ENCODE measurements at places on chromosomes 6 and 20. TPM values are rescaled to one million over a fixed set of nuclear protein-coding genes. Genes with fewer than 3 reads are reported as not detected.

DNA sequence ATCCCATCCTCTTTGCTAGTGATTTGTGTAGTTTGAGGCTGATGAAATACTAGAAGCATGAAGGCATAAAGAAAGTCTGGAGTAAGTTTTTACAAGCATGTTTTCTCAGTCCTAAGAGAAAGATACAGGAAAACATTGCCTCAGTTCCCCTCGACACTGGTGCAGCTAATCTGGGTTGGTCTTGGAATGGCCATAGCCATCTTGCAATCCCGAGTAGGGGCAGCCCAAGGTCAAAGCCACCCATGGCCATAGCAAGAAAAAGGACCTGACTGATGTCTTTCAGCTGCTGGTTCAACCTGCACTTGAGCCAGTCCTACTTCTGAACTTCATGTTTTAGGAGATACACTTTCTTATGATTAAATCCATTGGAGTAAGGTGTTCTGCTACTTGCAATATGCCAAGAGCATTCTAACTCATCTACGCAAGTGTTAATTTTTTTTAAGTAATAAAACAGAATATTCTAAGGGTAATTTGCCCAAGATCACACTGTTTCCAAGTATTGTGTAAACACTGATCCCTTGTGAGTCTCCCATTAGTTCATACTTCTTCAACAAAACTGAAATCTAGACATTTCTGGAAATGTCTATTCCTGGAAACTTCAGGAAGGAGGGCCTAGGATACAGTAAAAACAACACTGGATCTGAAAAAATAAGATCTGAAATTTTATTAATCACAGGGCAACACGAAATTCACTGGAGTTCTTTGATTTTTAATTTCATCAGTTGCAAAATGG is 108.9 kb downstream of the MAP3K5 start:
- DNase-seq, result no peak

- peak; percentile 29 for DNase-seq
Measured at GRCh38 chr20:48760403-48760983, 67.3 kb downstream of the PREX1 start.

GRCh38 chr20:39057911-39058310 is 95.8 kb downstream of the DHX35 start:
- no peak for DNase-seq

DNA sequence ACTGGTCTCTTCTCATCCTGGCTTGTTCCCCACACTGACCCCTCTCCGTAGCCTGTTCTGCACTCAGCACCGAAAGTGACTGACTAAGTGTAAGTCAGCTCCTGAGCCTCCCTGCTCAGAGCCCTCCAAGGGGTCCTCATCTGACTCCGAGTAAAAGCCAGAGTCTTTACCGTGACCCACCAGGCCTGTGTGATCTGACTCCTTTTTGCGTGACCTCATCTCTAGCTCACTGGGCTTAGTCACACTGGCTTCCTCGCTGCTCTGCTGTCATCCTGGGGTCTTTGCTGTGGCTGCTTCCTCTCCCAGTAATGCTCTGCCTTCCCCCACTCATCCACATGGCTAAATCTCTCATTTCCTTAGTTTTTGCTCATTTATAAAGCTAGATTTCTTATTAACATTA is 116.6 kb downstream of the PLCB4 start:
- peak; percentile 24 for DNase-seq

GRCh38 chr20:24993337-24994185 is 1.0 kb upstream of the APMAP start:
- DNase-seq, result peak; percentile 21

DNA sequence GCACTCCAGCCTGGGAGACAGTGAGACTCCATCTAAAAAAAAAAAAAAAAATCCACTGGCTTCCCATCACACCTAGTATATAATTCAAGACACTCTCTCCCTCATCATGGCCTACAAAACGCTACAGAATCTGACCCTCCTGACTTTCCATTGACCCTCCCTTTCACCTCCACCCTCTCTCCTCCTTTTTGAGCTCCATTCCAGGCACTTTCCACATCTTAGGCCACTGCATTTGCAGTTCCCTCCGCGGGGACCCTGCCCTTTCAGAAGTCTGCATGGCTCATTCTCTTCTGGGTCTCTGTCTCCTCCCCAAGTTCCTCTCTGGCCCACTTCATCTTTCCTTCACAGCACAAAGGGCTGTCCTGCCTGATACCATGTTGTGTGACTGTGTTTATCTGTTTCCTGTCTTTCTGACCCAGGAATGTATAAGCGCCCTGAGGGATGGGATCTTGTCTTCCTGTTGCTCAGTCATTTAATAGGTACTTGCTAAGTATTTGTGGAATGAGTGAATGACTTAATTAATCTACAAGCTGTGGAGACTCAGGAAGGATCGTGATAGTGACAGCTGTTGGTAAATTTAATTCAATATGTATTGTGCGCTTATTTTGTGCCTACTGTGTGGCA is 35.2 kb downstream of the NCR2 start:
- DNase-seq, result peak; percentile 45

DNA sequence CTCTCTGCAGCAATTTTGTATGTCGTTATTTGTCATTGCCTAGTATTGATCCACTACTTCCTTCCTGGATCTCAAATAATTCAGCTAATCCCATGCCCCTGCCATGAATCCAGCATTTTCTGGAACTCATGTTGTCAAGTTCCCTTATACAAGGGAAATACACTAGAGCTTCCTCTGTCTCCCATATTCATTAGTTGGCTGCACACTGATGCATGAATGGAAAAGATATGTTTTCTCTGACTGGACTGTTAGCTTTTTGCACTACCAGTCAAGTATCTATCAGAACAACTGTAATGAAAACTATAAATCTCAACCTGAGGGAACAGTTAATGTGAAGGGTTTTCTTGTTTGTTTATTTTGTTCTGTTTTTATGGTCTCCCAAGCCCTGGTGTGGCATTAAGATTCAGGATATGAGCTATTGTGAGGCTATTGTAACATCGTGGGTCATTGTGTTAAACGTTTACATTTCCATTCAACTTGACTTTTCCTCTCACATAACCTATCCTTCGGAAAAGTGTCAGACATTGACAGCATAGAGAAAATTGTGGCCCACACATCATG is 102.5 kb upstream of the FAM8A1 start:
- peak; percentile 41 for DNase-seq

GRCh38 chr6:119207971-119208725 is 129.7 kb upstream of the FAM184A start:
- DNase-seq, result no peak

- peak; percentile 42 for DNase-seq
Measured at GRCh38 chr6:20952699-20953474, 418.6 kb downstream of the CDKAL1 start.

DNA sequence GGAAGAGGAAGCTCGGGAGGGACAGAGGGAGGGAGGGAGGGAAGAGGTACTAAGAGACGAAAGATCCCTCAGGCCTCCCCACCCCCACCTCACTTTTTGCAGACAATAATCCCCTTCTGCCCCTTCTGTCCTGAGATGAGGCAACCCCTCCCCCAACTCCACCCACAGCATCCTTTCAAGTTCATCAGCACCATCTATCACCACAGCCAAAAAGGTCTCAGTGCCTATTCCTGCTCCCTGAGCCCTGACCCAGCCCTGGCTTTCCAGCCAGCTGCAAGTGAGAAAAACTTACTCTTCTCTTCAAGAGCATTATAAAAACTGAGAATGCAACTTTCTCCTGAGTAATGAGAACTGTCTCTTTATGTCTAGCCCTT is 133.2 kb upstream of the LRFN2 start:
- no peak for DNase-seq

DNA sequence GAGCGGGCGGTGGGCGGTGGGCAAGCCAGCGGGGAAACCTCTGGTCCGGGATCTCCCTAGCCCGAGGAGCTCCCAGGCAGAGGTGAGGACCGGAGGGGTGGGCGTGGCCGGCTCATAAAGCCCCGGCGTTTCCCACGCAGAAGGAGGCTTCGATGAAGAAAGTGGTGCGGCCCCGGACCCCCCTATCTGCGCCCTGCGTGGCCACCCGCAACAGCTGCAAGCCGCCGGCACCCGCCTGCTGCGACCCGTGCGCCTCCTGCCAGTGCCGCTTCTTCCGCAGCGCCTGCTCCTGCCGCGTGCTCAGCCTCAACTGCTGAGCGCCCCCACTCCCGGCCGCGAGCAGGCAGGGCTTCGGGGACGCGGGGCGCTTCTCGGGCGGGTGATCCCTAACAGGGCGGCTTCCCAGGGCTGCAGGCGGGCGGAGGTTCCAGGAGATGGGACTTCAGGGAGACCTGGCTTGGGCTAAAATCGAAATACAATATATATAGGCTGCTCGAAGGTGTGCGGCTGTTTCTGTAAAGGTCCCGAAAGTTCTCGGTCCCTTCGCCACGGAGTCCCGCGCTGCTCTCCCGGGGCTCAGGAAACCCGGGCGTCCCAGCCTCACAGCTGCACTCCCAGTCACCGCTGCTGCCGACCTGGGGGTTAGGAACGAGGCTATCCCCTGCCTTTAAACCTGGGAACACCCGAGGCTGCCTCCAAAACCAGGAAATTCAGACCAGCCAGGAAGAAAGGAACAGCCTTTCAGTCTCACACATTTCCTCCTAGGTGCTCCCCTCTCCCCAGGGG is 27.8 kb downstream of the ASIP start:
- no peak for DNase-seq

DNA sequence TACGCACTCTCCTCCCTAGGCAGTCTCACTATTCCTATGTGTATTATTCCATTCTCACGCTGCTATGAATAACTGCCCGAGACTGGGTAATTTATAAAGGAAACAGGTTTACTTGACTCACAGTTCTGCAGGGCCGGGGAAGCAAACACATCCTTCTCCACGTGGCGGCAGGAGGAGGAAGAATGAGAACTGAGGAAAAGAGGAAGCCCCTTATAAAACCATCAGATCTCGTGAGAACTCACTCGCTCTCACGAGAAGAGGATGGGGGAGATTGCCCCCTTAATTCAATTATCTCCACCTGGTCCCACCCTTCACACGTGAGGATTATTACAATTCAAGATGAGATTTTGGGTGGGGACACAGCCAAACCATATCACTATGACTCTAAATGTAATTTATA is 61.9 kb downstream of the ECT2L start:
- no peak for DNase-seq

The RAB5IF gene
- 122 TPM for total RNA-seq

The VAPB gene
- 16.7 TPM for total RNA-seq

The EYA4 gene
- 0.05 TPM for total RNA-seq

The B3GALT4 gene
- total RNA-seq, result not detected

Data from SJSA1 (cell line).